Islet precursor cell (in vitro differentiated cells): ENCODE measurements at places on chromosomes 3 and 15.

- DNase-seq = no peak
Measured at GRCh38 chr15:35095941-35096340, 10.8 kb upstream of the NANOGP8 start.

- peak; percentile 89 for DNase-seq
Measured at GRCh38 chr3:1087066-1087560, 5.7 kb upstream of the CNTN6 start.

GRCh38 chr3:58345457-58345856 lies 12.8 kb downstream of the PXK start:
- DNase-seq = no peak

- no peak for DNase-seq
Measured at GRCh38 chr3:8301977-8302735, 199.5 kb upstream of the LMCD1 start.

- peak; percentile 90 for DNase-seq
Measured at GRCh38 chr15:84817466-84818081, 418 bp downstream of the ALPK3 start.

GRCh38 chr15:55279746-55280351 lies 9.8 kb downstream of the RAB27A start:
- peak; percentile 67 for DNase-seq

- DNase-seq = peak; percentile 35
Measured at GRCh38 chr15:99503411-99503810, 62.4 kb upstream of the MEF2A start.

DNA sequence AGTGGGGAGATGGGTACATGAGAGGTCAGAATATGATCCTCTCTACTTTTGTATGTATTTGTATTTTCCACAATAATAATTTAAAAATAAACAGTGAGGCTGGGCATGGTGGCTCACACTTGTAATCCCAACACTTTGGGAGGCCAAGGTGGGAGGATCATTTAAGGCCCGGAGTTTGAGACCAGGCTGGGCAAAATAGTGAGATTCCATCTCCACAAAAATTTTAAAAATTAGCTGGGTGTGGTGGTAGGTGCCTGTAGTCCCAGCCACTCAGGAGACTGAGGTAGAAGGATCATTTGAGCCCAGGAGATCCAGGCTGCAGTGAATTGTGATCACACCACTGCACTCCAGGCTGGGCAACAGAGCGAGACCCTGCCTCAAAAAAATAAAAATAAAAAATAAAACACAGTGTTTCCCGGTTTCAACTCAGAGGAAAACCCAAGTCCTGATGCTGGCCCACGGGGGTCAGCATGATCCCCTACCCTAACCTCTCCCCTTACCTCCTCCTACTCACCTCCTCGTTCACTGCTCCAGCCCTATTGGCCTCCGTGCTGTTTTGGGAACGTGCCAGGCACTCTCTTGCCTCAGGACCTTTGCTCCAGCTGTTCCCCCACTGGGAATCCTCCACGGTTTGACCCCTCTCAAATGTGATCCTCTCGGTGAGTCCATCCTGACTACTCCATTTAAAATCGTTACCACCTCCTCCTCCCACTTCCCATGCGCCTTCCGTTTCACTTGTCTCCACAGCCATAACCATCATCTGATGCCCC lies 2.9 kb upstream of the KLHL40 start:
- no peak for DNase-seq

GRCh38 chr3:66018057-66019033 lies 20.4 kb downstream of the MAGI1 start:
- peak; percentile 6 for DNase-seq

- DNase-seq = no peak
Measured at GRCh38 chr3:37391679-37392078, 217.3 kb upstream of the LRRFIP2 start.
